Naive B cell (primary cell): ENCODE measurements at places on chromosomes 7 and 10. TPM values are rescaled to one million over a fixed set of nuclear protein-coding genes. Genes with fewer than 3 reads are reported as not detected.

The SLC13A1 gene
- polyA plus RNA-seq = not detected

The AGAP6 gene
- 0.36 TPM for polyA plus RNA-seq

The TAS2R41 gene
- not detected for polyA plus RNA-seq

The KLF14 gene
- 0.09 TPM for polyA plus RNA-seq

The TMEM270 gene
- polyA plus RNA-seq = not detected

The ZNF425 gene
- 1.9 TPM for polyA plus RNA-seq

The KCP gene
- polyA plus RNA-seq = 0.33 TPM

The PON1 gene
- polyA plus RNA-seq = not detected

The EBF3 gene
- not detected for polyA plus RNA-seq

The COL13A1 gene
- polyA plus RNA-seq = not detected

The OR2A42 gene
- polyA plus RNA-seq = not detected

The PAPSS2 gene
- polyA plus RNA-seq = 0.07 TPM

The INA gene
- not detected for polyA plus RNA-seq

The CPED1 gene
- 0.16 TPM for polyA plus RNA-seq

DNA sequence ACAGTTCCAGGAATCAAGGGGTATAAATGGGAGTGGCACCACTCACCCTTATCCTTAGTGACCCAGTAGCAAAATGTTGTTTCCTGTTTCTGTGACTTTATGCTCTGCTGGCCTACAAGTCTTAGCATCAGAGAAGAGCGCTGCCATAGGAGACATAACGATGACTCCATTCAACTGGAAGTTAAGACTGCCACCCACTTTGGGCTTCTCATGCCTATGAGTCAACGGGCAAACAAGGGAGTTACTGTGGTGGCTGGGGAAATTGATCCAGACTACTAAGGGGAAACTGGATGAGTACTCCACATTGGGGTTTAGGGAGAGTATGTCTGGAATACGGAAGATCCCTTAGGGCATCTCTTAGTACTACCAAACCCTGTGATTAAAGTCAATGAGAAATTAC, 40.6 kb upstream of the PIK3CG start:
- no peak for DNase-seq

- DNase-seq = no peak
These were observed 6.0 kb downstream of the PLAU start for GRCh38 chr10:73916761-73917470.

GRCh38 chr7:142927085-142927745, 6.3 kb downstream of the TRPV5 start:
- peak; percentile 33 for DNase-seq

- no peak for DNase-seq
These were observed 421.5 kb downstream of the GPAM start for GRCh38 chr10:111762114-111762513.

DNA sequence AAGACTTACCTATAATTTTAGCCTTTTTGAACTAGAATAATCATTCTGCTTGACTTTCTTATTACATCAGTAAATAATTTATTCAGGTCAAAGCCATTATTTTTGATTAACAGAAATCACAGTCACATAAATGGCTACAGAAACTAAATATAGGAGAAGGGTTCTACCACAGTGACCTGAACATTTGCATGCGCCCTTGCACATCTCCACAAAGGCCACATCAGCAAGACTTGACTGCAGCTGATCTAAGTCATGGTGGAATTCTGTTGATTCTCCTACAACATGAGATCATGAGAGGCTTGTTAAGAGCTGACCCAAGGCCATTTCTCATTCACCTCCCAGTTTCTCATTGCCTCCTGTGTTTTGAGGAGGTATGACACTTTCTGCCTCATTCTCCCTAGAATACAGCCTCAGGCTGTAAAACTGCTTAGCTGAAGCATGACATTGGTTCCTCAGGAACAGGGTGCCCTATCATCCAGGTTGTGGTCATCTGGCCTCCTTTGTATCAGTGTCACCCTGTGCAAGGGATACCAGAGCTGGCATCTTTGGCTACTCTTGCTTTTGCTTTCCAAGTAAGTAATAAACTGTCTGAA, 6.7 kb upstream of the IMMP2L start:
- DNase-seq = no peak

DNA sequence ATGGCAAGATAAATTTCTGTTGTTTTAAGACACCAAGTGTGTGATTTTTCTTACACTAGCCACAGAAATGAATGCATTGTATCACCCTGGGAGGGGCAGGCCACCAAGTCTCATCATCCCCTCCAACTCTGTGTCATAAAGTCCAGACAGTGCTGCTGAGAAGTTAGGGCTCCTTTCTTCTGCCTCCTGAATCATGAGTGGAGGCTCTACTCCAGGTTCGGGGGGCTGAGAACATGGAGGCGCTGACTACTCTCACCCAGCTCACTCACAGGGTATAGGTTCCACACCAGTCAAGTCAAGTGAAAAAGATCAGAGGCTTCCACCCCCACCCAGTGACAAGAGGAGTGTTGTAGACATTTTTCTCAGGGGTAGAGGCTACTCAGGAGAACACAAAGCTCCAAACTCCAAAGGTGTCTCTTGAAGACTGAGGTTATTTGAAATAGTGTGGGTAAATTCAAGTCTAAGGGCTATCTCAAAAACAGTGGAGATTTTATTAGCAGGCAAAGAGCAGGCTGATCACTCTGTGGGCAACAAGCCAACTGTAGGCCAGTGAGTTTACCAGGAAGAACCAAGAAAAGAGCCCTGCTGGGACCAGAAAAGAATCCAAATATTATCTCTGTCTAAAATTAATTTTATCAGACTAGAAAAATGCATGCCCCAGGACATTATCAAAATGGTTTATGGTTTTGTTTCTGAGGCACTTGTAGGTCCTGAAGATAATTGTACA, 118.6 kb upstream of the RET start:
- DNase-seq = no peak

- no peak for DNase-seq
These were observed 228.1 kb downstream of the BMPER start for GRCh38 chr7:34133356-34133982.

- DNase-seq = no peak
These were observed 8.3 kb downstream of the ADD3 start for GRCh38 chr10:110016039-110016438.

GRCh38 chr7:107622429-107622828, 38.2 kb upstream of the SLC26A4 start:
- no peak for DNase-seq

- no peak for DNase-seq
These were observed 4.1 kb downstream of the ABLIM1 start for GRCh38 chr10:114653926-114654325.

DNA sequence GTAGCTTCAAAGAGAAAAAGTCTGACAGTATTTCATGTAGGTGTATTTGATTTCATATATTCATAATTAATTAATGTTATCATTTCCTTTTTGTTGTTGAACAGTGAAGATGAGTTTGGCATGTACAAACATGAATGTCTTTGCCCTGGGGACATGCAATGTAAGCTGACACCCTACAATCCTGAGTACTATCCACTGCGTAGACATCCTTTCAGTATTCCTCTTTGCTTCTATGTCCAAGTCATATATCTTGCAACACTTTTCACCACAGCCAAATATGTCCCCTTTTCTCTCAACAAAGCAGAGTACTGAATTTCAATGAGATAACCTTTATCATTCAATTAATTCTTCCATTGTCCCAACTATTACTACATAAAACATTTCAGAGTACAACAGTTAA, 93.6 kb downstream of the GPR37 start:
- DNase-seq = no peak

DNA sequence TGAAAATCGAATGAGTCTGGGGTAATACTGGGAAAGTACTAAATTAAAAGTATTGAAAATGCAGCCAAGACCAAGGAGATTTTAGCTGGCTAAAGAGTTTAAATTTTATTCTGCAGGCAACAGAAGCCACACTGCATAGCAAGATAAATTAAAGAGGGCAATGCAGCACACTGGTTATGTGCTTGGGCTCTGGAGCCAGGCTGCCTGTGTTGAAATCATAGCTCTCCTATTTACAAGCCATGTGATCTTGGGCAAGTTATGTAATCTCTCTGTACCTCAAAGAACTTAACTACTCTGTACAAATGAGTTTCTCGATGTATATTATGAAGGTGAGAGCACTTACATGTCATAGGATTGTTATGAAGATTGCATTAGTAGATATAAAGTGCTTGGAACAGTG, 9.9 kb downstream of the SLC25A13 start:
- DNase-seq = no peak

- peak; percentile 19 for DNase-seq
These were observed 4.3 kb downstream of the KCNH2 start for GRCh38 chr7:150973571-150974451.

- DNase-seq = no peak
These were observed 30.2 kb upstream of the SH3PXD2A start for GRCh38 chr10:103885617-103886016.

DNA sequence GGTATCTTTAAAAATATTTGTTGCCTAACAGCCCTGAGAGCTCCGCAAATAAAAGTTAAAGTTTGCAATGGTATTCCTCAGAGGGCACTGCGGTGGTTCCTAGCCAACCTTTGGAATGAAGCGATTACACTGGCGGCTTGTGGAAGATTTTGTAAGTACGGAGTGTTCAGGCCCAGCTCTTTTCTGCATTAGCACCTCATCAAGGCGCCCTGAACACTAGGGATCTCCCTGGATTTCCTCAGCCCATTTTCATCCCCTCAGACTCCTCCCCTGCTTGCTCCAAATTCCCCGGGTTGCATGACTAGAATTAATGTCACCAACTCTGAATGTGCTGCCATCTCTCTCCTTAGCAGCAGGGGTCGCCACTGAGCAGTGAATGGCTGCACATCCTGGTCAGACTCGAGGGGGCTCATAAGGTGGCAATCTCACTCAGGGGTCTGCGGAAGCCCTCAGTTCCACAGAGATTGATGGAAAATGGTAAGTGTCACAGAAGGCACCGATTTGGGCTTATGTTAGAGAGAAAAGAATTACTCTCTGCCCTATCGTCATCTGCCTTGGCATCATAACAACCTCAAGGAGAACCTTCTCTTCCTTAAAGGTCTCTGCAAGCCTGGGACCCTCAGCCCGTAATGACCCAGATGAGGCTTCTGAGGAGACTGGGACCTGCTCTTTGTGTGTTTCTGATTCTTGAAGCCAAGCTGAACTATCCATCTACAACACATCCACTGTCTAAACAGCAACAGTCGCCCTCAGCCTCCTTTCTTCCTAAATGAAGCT, 262.8 kb upstream of the AOAH start:
- peak; percentile 25 for DNase-seq

GRCh38 chr7:75861636-75862035, 17.2 kb upstream of the RHBDD2 start:
- DNase-seq = no peak

DNA sequence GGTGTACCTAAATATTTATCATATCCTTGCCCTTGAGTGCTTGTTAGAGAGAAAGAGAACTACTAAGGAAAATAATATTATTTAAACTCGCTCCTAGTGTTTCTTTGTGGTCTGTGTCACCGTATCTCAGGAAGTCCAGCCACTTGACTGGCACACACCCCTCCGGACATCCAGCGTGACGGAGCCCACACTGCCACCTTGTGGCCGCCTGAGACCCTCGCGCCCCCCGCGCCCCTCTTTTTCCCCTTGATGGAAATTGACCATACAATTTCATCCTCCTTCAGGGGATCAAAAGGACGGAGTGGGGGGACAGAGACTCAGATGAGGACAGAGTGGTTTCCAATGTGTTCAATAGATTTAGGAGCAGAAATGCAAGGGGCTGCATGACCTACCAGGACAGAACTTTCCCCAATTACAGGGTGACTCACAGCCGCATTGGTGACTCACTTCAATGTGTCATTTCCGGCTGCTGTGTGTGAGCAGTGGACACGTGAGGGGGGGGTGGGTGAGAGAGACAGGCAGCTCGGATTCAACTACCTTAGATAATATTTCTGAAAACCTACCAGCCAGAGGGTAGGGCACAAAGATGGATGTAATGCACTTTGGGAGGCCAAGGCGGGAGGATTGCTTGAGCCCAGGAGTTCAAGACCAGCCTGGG, 11.4 kb downstream of the SERPINE1 start:
- peak; percentile 28 for DNase-seq

GRCh38 chr10:74282848-74283210, 131.8 kb downstream of the ADK start:
- no peak for DNase-seq

- DNase-seq = no peak
These were observed 134.5 kb upstream of the RET start for GRCh38 chr10:42942279-42942950.

DNA sequence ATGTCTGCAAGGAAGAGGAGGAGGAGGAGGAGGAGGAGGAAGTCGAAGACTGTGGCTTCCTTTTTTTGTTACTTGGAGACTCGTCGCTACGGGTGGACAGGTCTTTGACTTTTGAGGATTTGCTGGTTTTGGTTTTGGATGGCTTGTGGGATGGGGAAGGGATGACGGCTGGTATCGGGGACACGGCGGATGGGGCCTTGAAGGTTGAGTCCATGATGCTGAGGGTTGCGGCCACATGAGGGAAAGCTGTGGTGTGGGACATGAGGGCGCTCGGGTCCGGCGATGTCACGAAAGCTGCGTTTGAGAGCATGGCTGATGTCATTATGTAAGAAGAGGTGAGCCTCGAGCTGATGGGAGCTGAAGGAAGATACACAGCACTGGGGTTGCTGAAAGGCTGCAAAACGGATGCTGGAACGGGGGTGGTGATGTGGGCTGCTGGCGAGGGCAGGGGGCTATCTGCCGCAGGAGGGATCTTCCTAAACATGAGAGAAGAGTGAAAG, 33.1 kb upstream of the EFCAB10 start:
- DNase-seq = no peak

DNA sequence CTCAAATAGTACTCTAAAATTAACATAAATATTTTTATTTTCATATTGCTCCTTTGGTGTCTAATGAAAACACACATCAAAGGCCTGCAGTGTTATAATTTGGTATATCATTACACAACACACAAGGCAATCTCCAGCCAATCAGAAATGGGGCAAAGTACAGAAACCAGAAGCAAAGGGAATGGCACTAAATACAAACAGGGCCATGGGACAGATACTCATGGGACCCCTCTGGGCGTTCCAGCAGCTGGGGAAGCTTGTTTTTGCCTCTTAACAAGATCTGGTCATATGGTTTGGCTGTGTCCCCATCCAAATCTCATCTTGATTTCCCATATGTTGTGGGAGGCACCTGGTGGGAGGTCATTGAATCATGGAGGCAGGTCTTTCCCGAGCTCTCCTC, 551.8 kb upstream of the NRP1 start:
- no peak for DNase-seq

DNA sequence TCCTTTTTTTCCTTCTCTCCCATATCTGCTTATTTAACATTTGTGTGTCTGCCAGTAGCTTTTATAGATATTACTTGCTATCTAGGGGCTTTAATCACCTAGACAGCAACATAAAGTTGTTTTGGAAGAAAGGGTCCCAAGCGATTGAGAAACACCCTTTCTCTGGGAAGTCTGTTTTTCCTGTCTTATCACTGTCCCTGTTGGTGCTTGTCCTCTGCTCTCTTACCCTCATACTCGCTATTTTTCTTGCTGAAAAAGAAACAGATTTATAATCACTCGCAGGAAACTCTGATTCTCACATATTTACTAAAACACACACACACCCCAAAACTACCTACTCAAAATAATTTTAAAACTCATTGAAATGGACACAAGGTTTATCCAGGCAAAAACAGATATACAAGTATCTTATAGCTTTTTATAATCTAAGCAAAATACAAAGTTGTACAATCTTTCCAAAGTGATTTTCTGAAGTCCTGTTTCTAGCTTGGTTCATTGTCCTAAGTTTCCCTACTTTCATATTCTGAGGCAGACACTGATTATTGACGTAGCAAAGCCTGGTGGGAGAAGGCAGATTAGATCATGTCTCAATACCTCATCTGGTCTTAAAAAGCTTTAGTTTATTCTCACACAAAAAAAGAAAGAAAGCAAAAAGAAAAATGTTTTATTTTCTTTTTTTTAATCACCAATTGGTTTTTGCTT, 157.3 kb downstream of the CACNA2D1 start:
- no peak for DNase-seq
